Esophagus mucosa (tissue), 1 donor: ENCODE measurements at places on chromosomes 2 and 18. TPM values are rescaled to one million over a fixed set of nuclear protein-coding genes. Genes with fewer than 3 reads are reported as not detected.

DNA sequence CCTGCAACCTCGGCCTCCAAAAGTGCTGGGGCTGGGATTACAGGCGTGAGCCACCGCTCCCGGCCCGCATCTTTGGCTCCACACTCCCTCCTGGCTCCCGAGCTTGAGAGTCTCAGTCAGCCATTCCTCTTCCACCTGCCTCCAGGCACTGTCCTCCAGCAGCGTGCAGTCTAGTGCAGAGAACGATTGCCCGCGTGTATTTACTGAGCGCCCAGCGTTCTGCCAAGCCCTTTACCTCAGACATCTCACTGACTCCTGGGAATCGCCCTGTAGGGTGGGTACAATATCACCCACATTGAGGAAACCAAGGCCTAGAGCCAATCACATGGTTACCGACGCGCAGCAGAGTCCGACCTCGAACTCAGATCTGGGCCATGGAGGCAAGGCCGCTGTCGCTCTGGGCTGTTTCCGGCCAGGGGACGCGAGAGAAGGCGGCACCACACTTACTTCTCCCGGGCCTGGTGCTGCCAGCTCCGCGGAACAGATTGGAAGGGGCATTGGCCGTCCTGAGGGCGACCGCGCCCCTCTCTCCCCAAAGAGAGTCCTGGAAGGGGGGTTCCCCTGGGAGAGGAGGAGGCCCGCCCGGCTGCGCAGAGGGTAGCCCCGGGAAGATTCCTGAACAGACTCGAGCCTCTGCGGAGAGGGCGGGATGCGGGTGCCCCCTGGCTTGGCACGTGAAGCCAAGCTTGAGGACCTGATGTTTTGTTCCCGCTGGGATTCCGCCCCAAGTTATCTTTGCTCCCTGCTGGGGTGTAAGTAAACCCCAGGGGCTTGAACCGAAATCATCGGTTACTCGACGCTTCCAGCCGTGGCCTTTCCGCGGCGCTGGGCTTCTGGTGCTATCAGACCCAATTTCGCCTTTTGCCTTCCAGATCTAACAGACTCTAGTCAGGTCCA lies 5.2 kb upstream of the DLX2 start:
- no peak for ATAC-seq

DNA sequence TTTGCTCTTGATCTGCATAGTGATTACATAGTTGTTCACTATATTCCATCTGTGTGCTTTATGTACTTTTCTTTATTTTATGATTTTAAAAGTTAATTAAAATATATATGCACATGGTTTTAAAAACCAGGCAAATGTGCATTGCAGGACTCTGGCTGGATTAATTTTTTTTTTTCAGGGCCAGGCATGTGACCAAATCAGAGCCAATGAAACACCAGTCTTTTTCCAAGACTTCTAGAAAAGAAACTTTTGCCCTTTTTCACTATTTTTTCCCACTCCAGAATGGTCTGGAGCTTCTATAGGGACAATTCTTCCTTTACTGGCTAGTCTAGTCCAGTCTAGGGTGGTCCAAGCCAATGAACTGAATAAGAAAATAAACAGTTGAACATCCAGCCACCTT lies 198.1 kb upstream of the FBXO11 start:
- ATAC-seq, result no peak

Gene DNAJC5G
- total RNA-seq, result not detected

DNA sequence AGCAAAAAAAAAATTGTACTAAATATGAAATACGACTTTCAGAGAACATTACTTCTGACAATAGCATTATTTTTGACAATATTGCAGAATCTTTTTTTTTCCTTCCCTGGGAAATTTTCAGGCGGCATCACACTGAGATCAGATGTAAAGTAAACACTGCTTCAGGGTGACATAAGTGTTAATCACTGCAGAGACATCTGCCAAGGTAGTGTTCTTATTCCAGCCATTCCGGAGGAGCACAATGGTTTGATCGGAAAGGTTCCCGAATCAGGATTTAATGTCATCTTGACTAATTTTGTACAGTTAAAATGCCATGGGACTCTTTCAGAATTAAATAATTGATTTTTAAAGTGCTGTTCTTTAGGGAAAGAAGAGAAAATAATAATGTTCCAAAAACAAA lies 56.7 kb upstream of the ZNF236 start:
- ATAC-seq, result no peak

DNA sequence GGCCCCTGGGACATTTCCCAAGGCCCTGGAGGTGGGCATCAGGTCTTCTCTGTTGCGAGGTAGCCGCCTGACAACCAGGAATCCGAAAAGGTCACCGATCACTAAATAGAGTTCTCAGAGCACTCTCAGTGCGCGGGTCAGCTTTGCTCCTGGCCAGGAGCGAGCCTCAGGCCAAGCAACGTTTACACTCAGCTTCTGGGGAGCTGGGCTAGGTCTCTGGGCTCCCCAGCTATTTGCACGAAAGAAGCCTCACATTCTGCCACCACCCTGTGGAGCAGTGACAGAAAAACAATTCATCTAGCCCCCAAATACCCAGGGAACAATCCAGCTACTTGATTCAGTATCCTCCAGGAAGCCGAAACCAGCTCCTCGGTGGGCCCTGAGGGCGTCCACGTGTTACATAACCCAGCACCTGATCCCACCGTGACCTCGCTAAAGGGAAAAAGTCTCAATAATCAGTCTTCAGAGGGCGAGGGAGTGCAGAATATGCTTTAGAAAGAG lies 3.3 kb downstream of the SH3BP4 start:
- ATAC-seq, result no peak

- no peak for ATAC-seq
Measured at GRCh38 chr2:11100130-11100529, 55.1 kb upstream of the SLC66A3 start.

Gene NTSR2
- not detected for total RNA-seq

GRCh38 chr18:44683556-44683955 lies 2.9 kb downstream of the SETBP1 start:
- no peak for ATAC-seq

Gene AKAIN1
- not detected for total RNA-seq

- ATAC-seq, result peak; percentile 33
Measured at GRCh38 chr2:65429786-65430602, 2.4 kb downstream of the SPRED2 start.

Gene TDRD15
- total RNA-seq, result not detected

Gene USP37
- 11.8 TPM for total RNA-seq

GRCh38 chr18:70149616-70150301 lies 55.7 kb downstream of the RTTN start:
- peak; percentile 94 for ATAC-seq

- ATAC-seq, result no peak
Measured at GRCh38 chr2:98577313-98577712, 31.0 kb downstream of the COA5 start.

Gene TWIST2
- 0.48 TPM for total RNA-seq

DNA sequence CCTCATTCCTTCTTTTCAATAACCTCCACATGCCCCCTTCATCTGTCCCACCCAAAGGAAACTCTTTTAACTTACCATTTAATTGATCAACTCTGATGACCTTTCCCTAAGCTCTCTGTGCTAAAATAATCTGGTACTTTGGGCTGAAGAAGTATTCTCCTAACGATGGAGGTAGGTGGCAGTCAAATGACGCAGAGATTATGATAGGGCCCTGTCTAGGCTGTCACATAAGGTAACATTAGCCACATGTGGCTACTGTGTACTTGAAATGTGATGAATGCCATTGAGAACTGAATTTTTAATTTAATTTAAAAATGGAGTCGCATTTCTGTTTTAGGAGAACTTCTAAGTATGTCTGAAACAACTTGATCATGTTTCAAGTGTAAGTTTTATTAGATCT lies 140.5 kb upstream of the TNP1 start:
- ATAC-seq, result no peak

GRCh38 chr2:43104763-43105162 lies 121.6 kb downstream of the ZFP36L2 start:
- no peak for ATAC-seq

DNA sequence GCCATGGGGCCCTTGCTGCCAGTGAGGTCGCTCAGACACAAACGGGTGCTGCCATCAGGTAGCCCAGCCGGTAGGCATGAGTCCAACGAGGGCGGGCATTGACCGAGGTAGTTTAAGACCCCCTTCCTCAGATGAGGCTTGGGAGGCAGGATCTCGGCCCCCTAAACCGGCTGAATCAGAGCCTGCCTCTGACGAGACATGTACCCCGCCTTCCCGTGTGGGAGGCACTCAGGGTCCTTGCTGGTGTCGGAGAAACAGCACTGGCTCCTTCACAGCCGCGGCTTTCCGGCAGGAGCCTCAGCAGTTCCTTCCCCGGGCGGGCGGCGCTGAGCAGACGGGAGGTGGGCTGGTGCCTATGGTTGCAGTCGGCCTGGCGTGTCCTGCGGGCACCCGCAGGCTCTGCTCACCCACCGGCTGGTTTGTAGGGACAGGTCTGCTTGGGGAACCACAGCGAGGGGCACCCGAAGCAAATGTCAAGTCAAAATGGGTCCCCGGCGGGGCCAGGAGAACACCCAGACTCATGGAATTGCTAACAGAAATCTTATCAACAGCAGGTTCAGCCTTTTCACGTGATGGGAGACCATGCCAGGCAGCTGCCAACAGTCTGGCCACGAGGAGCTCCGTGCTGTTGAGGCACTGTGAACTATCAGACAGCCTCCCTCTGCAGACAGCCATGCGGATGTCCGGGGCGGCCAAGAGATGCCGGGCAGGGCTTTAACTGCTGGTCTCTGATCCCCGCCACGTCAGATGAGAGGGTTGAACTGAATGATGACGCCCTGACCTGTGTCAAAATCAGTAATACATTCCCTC lies 2.8 kb downstream of the KCNG2 start:
- ATAC-seq, result no peak

DNA sequence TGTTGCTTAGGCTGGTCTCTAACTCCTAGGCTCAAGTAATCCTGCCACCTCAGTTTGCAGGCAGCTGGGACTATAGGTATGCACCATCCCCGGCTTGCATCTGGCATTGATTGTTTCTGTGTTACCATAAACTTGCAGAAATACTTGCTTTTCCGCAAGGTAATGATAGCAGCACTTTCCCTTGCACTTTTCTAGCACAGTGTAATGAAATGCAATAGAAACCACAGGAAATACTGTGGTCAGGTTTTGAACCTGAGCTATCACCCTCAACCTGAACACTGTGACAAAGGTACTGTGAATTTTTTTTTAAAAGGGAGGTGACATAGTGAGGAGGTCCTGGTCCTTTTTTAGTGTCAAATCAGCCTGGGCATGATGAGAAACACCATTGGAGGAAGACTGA lies 38.3 kb downstream of the DHRS9 start:
- no peak for ATAC-seq

GRCh38 chr2:168037778-168038177 lies 209.6 kb downstream of the STK39 start:
- ATAC-seq, result no peak

DNA sequence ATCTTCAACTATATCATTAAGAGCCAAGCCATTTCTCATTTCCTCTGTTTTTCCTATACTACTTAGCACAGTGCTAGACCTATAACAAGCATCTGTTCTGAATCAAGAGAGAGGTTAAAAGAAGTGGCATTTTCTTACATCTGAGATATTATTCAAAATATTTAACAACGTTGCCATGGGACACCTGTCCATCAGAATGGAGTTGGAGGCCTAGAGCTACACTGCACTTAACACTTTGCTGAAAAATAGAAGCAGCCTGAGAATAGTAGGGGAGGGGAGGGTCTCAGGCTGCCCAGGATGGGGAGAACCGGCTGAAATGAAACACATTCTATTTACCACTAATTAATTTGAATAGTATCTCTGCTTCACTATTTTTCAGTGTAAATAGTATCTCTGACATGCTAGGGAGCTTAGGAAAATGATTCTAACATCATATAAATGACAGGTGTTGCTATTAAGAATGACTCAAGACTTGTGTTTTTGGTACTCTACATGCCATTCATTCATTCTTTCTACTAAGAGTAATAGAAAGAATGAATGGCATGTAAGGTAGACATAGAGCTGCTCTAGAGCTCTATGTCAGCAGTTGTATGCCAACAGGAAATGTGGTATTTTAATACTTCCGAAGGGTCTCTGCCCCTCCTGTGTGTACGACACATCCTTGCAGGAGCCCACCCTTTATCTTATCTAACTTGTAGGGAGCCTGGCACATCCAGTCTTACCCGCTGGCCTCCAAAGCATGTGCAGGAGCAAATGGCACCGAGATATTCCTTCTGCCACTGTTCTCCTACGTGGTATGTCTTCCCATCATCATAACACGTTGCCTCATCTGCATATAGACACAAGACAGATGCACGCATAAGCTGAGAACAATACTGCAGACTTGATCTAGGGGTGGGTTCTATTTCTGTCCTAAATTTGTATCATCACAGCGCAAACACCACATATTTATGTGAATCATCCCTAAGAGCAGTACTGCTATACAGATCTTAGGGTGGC lies 52.6 kb downstream of the ATIC start:
- ATAC-seq, result no peak

Gene RUFY4
- 0.12 TPM for total RNA-seq

DNA sequence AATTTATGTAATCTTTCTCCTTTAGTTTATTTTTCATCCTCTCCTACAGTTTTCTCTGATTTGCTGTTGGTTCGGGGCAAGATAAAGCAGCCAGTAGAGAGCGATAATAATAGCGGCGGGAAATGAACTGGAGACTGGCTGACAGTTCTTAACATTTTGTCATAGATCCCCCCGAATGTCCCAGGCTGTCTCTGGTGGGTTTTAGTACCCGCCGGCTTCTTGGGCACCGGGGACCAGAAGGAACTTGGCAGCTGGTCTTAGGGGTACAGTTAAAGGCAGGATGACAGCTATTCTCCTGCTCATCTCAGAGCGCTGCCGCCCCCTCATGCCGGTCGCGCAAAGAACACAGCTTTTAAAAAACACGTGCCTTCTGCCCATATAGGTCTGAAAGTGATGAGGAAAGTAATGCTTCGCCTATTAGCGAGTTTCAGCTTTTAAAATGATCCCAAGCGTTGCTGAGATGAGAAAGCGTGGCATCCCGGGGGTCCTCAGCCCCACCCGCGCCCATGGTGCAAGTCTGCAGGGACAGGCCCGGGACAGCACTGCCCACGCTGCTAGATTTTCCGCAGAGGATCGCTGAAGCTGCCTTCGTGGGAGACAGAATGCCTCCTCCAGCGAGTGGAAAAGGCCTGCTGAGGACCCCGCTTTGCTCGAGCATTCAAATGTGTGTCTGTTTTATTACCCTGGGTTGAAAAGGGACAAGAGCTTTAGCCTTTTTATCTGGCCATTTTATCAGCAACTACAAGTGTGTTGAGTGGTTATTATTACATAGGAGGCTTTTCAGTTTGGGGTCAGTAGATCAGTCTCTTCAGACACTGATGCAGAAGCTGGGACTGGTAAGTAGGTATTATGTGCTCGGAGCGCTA lies 3.8 kb downstream of the ONECUT2 start:
- no peak for ATAC-seq
